ENCODE measurements at places on chromosomes 12 and 14.

- no peak for DNase-seq
Observed at GRCh38 chr14:72597252-72598233, 296.4 kb downstream of the DPF3 start.

- no peak for DNase-seq
Observed at GRCh38 chr14:30906752-30907658, 32.6 kb downstream of the COCH start.

- no peak for DNase-seq
Observed at GRCh38 chr14:99320621-99321235, 48.7 kb upstream of the BCL11B start.

DNA sequence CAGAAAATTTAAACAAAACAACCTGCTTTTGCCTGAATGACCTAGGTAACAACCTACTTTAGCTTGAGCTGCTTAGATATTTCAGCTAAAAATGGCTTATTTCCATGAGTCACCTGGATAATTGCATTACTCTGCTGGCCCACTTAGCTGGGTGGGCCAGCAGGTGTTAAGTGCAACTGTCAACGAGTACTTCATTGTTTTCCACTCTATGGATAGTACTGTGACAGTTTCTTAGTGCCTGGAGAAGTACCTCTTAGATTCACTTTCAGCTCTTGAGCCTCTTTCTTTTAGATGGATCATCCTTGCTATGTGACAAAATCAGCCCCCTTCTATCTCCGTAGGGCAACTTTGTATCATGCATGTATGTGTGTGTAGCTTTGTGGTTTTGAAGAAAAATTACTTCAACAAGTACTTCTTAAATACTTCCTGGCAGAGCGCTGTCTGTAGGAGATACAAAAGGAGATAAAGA, 368.2 kb upstream of the ATP2B1 start:
- DNase-seq = no peak

DNA sequence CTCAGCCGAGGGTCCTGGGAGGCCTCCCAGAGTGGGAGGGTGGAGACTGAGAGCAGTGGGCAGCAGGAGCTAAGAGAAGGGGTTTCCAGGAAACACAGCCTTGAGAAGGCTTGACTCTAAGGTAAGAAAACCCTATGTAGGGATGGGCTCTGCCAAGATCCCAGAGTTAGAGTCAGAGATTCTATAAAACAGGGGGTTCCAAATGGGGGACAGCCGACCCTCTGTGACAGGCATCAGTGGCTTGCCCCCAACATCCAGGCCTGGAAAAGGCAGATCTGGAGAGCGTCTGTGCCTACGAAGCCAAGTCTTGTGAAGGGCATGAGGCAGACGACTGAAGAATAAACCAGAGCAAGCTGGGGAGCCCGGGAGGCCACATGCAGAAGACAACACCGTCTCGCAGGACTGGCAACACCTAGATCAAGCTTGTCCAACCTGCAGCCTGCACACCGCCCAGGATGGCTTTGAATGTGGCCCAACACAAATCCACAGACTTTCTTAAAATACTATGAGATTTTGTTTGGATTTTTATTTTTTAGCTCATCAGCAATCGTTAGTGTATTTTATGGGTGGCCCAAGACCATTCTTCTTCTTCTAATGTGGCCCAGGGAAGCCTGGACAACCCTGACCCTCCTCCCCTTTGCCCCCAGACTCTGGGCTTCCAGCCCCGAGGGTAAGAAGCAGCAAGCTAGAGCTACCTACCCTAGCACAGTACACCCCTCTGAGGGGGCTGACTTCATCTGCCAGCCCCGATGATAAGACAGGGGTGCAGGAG, 42.1 kb downstream of the PRMT8 start:
- no peak for DNase-seq

- peak; percentile 33 for DNase-seq
Observed at GRCh38 chr14:81396113-81396512, 4.0 kb downstream of the STON2 start.

DNA sequence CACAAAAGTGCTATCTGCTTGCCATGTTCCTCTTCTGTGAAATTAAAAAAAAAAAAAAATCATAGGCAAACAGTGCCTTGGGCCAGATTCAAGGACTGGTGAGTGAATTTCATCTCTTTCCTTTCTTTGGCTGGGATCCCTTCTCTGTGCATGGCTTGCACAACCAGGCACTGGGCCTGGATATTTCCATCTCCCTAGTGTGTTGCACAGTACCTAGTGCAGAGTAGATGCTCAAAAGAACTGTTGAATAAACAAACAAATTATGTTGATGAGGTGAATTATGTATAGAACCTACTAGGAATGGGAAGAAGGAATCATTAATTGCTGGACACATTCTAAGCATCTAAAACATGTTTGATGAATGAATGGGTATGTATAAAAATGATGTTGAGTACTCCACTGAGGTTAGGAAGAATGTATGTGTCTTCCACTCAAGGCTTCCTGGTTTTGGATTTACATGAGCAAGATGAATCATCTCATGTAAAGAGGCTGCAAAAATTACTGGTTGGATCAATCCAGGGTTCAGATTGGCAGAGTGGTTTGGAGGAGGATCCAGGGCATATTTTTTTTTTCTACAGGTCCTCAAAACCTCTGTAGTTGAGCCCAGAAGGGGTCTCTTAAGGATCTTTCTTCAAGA, 93.2 kb downstream of the EMP1 start:
- no peak for DNase-seq

DNA sequence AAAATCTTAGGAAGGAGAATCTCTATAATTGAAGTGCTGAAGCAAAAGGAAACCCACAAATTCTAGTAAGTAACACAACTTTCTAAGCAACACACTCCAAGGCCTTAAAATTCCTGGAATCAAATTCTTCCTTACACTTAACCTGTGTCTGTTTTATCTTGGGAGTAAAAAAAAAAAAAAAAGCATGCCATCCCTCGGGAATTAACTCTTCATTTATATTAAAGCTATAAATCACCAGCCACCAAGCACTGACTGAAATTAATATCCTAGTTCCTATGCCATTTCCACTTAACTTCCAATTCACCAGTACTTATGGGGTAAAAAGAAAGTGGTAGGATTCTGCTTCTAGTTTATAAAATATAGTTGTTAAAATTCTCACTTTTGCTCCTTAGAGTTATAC, 238.1 kb downstream of the SLC25A21 start:
- no peak for DNase-seq

- no peak for DNase-seq
Observed at GRCh38 chr14:67510836-67511235, 22.3 kb upstream of the PLEKHH1 start.

DNA sequence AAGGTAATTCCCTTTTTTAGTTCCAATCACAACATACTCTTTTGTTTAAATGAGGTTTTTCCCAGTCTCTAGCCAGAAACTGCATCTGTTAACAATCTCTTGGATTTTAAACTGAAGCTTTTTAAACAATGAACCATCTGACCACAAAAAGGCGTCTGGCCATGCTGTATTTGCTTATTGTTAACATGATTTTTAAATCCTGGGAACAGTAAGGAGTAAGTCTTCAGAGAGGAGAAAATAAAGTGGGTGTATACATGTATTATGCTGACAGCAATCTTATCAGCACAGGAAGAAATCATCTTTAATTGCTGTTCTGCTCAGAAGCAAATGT, 106.2 kb downstream of the DAAM1 start:
- no peak for DNase-seq

- DNase-seq = no peak
Observed at GRCh38 chr12:113420996-113421595, 1.1 kb upstream of the SDSL start.

GRCh38 chr12:128268379-128268995, 1.5 kb downstream of the TMEM132C start:
- no peak for DNase-seq

- DNase-seq = peak; percentile 11
Observed at GRCh38 chr12:106954462-106955376, 988 bp upstream of the TMEM263 start.

- DNase-seq = no peak
Observed at GRCh38 chr12:83613586-83614110, 926.9 kb downstream of the TMTC2 start.

- no peak for DNase-seq
Observed at GRCh38 chr12:113230315-113231234, 9.3 kb downstream of the TPCN1 start.

- DNase-seq = no peak
Observed at GRCh38 chr14:53963320-53964227, 6.9 kb upstream of the BMP4 start.

- no peak for DNase-seq
Observed at GRCh38 chr14:89910691-89911009, 43.9 kb downstream of the EFCAB11 start.

GRCh38 chr14:77691259-77691658, 16.6 kb downstream of the ALKBH1 start:
- DNase-seq = no peak

GRCh38 chr12:4156317-4156716, 117.2 kb upstream of the CCND2 start:
- DNase-seq = no peak

GRCh38 chr14:71267007-71267513, 359.8 kb downstream of the PCNX1 start:
- DNase-seq = no peak

Data from CD4-positive, alpha-beta T cell (primary cell).